NCI-H187 (cell line): ENCODE measurements at places on chromosomes 7 and 10.

DNA sequence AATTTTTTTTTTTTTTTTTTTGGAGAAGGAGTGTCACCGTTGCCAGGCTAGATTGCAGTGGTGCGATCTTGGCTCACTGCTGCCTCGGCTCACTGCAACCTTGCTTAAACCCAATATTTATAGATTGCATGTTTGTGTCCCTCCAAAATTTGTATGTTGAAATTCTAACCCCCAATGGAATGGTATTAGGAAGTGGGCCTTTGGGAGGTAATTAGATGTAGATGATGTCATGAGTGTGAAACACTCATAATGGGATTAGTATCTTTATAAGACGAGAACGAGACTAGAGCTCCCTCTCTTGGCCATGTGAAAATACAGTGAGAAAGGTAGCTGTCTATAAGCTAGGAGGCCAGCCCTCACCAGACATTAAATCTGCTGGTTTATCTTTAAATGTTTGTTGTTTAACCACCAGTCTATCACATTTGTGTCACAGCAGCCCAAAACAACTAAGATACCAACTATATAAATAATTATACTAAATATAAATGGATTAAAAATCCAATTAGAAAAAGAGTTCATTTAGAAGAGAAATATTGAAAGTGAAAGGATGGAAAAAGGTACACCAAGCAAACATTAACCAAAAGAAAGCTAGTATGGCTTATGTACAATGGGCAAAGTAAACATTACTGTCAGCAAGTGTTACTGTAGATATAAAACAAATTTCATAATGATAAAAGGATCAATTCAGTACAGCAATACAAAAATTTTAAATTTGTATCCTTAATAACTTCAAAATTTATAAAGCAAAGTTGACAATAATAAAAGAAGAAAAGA, 9.3 kb downstream of the TCAF1 start:
- DNase-seq, result no peak

DNA sequence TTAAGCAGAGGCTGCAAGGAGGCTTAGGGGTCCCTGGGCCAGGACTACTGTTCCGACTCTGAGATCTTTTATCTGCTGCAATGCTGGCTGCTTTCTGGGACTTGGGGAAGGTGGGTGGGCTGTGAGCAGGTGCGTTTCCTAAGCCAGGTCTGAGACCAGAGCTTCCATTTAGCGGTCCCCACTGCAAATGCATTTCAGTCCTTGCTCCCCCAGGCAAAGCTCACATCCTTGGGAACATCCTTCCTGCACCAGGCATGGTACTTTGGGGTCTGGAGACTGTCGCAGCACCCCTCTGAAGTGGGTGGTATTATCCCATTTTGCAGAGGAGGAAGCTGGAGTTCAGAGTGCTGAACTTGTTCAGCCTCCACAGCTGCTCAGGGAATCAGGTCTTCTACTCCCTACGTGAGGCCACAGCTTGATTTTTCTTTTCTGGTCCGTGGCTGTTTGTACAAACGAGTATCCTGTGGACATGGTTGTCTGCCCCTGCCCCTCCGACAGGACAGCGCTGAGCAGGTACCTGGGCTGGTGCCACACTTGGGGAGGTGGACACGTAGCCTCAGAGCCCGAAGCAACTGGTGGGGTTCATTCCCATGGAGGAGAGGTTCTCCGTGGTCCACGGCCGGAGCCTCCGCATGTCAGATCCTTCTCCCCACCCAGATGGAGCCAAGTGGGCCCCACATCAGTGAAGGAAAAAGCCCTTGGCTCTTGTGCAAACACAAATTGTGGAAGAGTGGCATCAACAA, 20.0 kb downstream of the ZMIZ1 start:
- no peak for DNase-seq

DNA sequence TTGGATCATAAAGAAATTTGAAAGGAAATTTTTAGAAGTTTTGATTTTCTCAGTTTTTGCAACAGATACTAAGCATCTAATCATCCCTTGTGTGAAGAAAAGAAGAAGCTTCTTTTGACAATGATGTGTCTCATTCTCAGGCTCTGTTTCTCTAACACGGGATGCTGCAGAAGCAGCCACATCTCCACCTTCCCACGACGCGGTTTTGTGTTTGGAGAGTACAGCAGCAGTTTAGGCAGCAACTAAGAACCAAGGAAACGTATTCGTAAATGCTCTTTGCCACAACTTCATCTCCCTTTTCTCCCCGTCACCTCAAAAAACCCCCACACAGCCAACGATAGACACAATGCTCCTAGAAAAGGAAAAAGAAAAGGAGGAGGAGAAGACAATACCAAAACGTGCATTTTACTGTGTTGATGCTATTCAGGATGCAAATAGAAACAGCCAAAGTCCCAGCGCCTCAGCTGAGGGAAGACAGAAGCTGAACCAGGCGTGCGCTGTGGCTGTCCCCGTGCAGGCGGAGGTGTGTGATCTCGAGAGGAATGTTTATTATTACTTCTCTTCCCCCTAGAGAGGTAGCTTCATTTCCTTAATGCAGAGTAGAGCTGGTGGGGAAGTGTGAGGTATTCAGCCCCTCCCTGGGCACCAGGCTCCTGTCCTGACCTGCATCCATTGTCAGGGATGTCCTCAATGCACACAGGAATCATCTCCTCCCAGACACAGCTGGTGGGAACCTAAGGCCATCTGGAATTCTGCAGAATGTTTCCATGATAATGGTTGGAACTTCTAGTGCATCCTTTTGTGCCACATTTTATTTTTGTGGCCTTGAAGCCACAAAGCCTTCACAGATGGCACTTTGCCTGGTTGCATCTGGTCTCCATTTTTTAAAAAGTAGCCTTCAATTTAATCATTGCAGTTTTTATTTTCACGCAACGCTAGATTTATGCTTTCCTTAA, 174.6 kb upstream of the KLF6 start:
- no peak for DNase-seq

GRCh38 chr10:52774600-52775106, 2.1 kb upstream of the MBL2 start:
- no peak for DNase-seq

GRCh38 chr7:50174948-50175347, 81.9 kb upstream of the ZPBP start:
- no peak for DNase-seq
